ENCODE measurements at places on chromosomes 16 and 17. TPM values are rescaled to one million over a fixed set of nuclear protein-coding genes. Genes with fewer than 3 reads are reported as not detected.

KRT20 gene
- not detected for total RNA-seq

- DNase-seq, result no peak
Observed at GRCh38 chr17:63474586-63475460, 2.0 kb upstream of the ACE start.

GRCh38 chr17:32227910-32228309, 37.7 kb upstream of the RHBDL3 start:
- DNase-seq, result peak; percentile 78

DNA sequence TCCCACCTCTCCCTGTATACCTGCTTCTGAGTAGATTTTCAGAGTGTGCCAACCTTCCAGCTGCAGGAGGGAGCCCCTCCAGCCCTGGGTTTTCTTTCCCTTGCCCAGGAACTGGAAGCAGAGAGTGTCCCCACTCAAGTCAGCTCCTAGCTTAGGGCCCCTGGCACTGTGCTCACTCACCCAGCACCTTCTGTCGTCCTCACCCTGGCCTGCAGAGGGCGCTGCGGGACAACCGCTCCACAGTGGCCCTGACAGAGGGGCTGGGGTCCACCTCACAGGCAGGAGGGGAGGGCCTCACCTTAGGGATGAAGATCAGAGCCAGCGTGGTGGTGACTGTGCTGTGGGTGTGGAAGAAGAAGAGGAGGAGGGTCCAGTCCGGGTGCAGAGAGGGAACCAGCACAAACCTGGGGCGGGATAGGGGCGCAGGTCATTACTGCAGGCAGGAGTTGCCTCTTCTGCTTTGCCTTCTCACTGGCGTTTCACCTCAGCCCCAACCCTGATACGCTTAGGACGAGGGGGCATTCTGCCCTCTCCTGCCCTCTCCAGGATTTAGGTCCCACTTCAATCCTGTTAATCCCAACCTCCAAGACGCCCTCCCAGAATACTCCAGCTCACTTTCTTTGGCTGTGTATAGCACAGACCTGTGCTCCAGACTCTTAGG, 10.0 kb downstream of the GPR179 start:
- peak; percentile 93 for DNase-seq

CLEC18A gene
- 1.6 TPM for total RNA-seq

DNA sequence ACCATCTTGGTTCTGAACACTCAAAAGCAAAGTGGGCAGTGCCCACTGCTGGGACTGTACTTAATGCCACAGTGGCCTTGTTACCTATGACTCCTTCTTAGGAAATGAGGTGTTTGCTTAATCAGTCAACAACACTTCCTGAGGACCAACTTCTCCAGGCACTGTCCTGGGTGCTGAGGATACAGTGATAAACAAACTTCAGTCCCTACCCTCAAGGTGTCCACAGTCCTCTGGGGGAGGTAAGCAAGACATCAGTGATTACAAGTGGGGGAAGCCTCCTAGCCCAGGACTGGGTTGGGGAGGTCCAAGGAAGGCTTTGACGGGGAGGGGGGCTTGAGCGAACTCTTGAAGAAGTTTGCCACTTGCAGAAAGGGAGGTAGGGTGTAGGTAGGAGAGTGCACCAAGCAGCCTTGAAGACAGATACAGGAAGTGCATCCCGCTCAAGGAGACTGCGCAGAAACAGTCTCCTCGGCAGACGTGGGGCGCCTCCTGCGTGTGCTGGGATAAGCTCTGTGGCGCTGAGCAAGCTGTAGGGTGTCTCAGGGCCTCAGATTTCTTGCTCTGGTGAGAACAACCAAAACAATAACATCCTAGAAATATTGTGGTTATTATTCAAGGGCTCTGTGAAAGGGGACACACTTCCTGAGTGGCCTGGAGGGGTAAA, 2.6 kb upstream of the ABCC3 start:
- DNase-seq, result no peak

GRCh38 chr16:30184096-30184890, 891 bp downstream of the CORO1A start:
- no peak for DNase-seq

GRCh38 chr17:16471295-16471694, 20.7 kb downstream of the LRRC75A start:
- DNase-seq, result no peak

EVI2B gene
- not detected for total RNA-seq

KRTAP4-1 gene
- total RNA-seq, result not detected

DNA sequence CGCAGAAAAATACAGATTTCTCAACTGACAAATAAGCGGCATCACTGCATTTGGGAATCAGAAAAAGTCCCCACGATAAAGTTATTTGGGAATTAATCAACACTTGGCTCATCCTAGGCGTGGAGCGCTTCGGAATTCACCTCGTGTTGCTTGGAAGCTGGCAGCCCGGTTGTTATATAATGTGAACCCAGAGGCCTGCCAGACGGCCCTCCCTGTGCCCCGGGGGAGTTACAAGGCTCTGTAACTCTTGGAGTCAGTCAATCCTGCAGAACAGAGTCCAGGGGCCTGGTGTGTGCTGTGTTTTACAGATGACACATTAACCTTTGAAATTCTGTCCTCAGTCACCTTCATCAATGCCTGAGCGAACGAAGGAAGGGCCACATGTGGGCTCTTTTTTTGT, 111.1 kb downstream of the PITPNC1 start:
- peak; percentile 35 for DNase-seq

HS3ST6 gene
- not detected for total RNA-seq

DNA sequence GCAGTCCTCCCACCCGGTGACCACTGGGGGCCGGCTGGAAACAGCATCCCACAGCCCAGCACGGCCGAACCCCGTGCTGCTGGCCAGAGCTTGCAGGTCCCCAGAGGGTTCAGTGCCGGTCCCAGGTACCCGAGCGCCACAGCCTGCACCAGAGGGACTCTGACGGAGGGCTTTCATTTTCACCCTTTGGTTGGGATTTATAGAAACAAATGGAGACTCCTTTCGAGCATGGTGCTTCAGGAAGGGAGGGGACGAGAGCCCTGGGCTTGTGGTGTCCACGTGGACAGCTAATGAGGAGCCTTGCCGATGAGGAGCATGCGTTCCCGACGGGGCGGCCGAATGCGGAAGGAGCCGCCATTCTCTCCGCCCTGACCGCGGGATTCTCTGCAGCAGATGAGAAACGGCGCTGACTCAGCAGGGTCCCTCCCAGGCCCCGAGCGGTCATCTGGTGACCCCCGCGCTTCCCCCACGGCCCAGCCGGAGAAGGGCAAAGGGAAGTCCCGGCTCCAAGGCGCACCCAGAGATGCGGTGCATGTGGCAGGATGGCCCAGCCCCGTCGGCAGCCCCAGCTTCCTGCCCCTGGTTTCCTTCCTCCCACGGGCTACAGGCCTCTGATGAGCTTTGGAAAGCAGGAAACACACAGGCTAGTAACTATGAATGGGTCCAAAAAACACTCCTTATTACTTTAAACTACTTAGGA, 9.8 kb downstream of the SLC38A10 start:
- DNase-seq, result no peak

- DNase-seq, result no peak
Observed at GRCh38 chr16:59748531-59748930, 1014.4 kb upstream of the GOT2 start.

DNA sequence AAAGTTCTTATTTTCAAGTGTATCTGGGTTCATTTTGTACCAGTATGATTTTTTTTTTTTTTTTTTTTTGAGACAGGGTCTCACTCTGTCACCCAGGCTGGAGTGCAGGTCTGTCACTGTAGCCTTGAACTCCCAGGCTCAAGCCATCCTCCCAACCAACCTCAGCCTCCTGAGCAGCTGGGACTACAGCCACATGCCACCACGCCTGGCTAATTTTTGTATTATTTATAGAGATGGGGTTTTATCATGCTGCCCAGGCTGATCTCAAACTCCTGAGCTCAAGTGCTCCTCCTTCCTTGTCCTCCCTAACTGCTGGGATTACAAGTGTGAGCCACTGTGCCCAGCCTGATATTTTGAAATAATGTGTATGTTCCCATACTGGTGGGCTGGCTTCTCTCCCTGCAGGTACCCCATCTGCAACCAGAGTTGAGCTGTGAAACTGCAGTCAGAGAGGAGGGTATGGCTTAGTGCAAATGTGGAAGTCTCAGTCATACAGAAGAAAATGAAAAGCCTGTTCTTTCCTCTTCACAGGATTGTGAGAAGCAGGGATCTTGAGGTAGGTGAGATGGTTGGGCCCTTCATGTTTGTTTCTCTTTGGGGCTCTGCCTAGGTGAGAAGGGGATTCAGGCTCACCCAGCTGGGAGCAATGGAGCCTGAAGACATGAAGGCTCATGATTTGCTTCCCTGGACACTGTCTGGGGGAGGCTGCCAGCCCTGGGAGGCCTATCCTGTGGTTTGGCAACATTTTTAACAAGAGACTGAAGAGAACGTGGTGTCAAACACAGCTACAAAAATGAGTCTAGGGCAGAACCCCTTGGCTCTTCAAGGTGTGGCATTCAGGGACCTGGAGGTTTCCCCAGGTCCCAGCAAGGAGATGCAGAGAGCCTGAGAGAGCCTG, 41.3 kb upstream of the SIAH1 start:
- no peak for DNase-seq

MT1H gene
- 10.7 TPM for total RNA-seq

CD79B gene
- 0.96 TPM for total RNA-seq

PPY gene
- 0.59 TPM for total RNA-seq

ACTG1 gene
- total RNA-seq, result 4,136 TPM
